ENCODE measurements at places on chromosomes 6 and 20.

- no peak for DNase-seq
- H3K4me3 ChIP-seq = no peak overlapping the region
- H3K36me3 ChIP-seq = no peaks in the 10 kb centered on the region
- H3K27me3 ChIP-seq = no peaks in the 10 kb centered on the region
- H3K27ac ChIP-seq = no peak overlapping the region
- no peaks in the 10 kb centered on the region for H3K4me1 ChIP-seq
Observed at GRCh38 chr6:40152701-40153436, 218.6 kb upstream of the MOCS1 start.

- no peaks in the 10 kb centered on the region for H3K36me3 ChIP-seq
- peak; percentile 76 for DNase-seq
- H3K4me3 ChIP-seq = peak overlapping the region; percentile 29
- no peaks in the 10 kb centered on the region for H3K4me1 ChIP-seq
- no peak overlapping the region for H3K27ac ChIP-seq
- peaks cover 48% of the 10 kb centered on the region for H3K27me3 ChIP-seq
Observed at GRCh38 chr6:45419571-45420082, 41.9 kb upstream of the SUPT3H start.

DNA sequence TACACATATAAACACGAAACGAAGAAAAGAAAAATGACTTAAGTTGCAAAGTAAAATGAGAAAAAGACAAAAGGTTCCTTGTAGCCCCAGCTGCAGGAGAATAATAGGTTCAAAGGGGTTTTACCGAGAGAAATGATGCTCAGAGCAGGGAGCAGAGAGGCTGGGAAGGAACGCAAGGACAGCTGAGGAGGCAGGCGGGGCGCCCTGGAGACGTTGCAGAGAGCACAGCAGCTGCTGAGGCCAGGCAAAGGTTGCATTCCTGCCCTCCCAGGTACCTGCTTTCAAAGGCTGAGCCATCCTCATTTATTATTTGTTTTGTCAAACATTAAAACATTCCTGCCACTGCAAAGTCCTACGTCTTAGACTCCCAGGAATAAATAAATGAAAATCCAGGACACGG, 16.2 kb upstream of the VAPB start:
- no peak for DNase-seq
- peaks cover 28% of the 10 kb centered on the region for H3K4me1 ChIP-seq
- no peak overlapping the region for H3K4me3 ChIP-seq
- no peaks in the 10 kb centered on the region for H3K27me3 ChIP-seq
- H3K36me3 ChIP-seq = no peaks in the 10 kb centered on the region

- no peak overlapping the region for H3K27ac ChIP-seq
- H3K27me3 ChIP-seq = no peaks in the 10 kb centered on the region
- no peaks in the 10 kb centered on the region for H3K36me3 ChIP-seq
- DNase-seq = no peak
- no peak overlapping the region for H3K4me3 ChIP-seq
Observed at GRCh38 chr6:89291256-89291819, 23.8 kb downstream of the GABRR2 start.

DNA sequence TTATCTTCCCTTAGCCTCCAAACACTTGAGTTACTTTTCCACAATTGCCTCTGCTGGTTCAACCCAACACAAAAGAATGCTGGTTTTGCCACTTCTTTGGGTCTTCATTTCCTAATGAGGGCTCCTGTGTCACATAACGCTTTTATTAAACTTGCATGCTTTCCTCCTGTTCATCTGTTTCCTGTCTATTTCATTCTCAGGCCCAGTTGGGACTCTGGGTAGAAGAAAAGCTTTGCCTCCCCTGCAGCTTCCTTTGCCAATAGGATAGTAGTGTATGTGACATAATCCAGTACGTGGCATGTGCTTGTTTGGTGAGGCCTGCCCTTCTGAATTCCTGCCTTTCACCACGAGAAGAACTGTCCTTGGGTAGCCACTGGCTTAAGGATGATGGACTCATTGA, 529.3 kb upstream of the AGPAT4 start:
- no peaks in the 10 kb centered on the region for H3K27me3 ChIP-seq
- no peaks in the 10 kb centered on the region for H3K36me3 ChIP-seq
- DNase-seq = no peak
- no peaks in the 10 kb centered on the region for H3K4me1 ChIP-seq
